Immature natural killer cell (primary cell): ENCODE measurements at places on chromosomes 2 and 18. TPM values are rescaled to one million over a fixed set of nuclear protein-coding genes. Genes with fewer than 3 reads are reported as not detected.

DNA sequence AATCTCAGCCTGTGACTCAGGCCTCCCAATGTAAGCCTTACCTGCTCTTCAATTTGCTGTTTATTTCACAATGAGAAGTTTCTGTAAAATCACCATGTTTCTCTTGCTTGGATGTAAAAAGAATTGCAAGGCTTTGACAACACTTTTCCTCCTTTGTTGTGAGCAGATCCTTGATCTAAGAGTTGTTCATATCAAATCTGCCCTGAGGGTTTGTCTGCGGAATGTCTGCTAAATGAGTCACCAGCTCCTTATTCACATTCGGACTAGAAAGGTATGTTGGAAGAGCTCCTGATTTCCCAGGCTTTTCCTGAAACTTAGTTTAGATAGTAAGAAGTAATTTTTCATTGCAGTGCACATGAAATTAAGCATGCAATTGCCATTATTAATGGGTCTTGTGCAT, 268.2 kb upstream of the TCF4 start:
- H3K4me1 ChIP-seq, result no peaks in the 10 kb centered on the region
- DNase-seq, result no peak
- H3K27me3 ChIP-seq, result no peaks in the 10 kb centered on the region
- no peaks in the 10 kb centered on the region for H3K36me3 ChIP-seq

DNA sequence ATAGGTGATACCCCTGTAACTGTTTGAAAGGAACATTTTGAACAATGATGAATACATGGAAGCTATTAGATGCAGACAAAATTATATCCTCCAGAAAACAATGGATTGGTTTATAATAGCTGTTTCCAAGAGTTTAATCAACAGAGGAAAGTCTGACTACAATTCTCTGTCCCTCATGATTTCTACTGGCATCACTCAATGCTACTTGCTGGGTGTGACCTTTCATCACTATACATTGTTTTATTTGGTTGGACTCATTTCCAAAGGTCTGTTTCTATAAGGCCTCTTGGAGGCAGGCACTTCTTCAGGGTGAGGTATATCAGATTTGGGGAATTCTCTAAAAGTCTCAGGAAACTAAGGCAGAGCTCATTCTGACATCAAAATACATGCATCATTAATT, 636.1 kb upstream of the SLC8A1 start:
- no peak overlapping the region for H3K27ac ChIP-seq
- no peaks in the 10 kb centered on the region for H3K36me3 ChIP-seq
- H3K4me3 ChIP-seq, result no peak overlapping the region
- no peak for DNase-seq
- no peaks in the 10 kb centered on the region for H3K4me1 ChIP-seq

DNA sequence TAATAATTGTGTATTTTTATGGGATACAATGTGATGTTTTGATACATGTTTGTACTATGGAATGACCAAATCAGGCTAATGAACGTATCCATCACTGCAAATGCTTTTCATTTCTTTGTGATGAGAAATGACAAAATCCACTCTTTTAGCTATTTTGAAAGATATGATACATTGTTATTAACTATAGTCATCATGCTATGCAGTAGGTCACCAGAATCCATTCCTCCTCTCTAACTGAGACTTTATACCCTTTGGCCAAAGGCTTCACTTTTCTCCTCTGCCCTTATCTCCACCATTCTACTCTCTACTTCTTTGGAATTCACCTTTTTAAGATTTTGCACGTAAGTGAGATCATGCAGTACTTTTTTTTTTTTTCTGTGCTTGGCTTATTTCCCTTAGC, 44.5 kb upstream of the TMEM17 start:
- H3K27ac ChIP-seq, result no peak overlapping the region
- no peak for DNase-seq
- H3K27me3 ChIP-seq, result no peaks in the 10 kb centered on the region

GRCh38 chr18:31610286-31611205, 18.9 kb downstream of the TTR start:
- H3K36me3 ChIP-seq, result no peaks in the 10 kb centered on the region
- H3K27ac ChIP-seq, result no peak overlapping the region
- peaks cover 6% of the 10 kb centered on the region for H3K4me1 ChIP-seq
- peaks cover 2% of the 10 kb centered on the region for H3K27me3 ChIP-seq

DNA sequence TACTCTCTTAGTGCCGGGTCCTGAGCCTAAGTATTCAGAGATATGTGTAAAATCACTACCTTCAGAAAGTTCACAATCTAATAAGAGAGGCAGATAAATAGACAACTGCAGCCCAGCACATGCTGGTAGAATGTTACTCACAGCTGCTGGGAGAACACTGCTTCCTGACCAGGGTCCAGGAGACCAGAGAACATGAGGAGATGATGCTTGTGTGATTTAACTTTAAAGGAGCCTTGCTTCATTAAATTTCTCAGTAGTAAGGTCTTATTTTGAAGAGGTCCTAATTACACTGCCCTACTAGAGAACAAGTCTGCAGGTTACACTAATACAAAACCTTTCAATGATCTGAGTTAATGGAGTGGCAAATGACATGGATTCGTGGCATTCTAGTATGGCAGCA, 209.9 kb upstream of the TRIB2 start:
- peak overlapping the region; percentile 60 for H3K4me3 ChIP-seq
- H3K27me3 ChIP-seq, result peaks cover 1% of the 10 kb centered on the region
- DNase-seq, result no peak

- peaks cover 3% of the 10 kb centered on the region for H3K27me3 ChIP-seq
- H3K36me3 ChIP-seq, result no peaks in the 10 kb centered on the region
- no peak overlapping the region for H3K4me3 ChIP-seq
- no peaks in the 10 kb centered on the region for H3K4me1 ChIP-seq
- H3K27ac ChIP-seq, result no peak overlapping the region
- DNase-seq, result no peak
Observed at GRCh38 chr2:64780041-64780440, 126.3 kb upstream of the SERTAD2 start.

SIX2 gene
- not detected for polyA plus RNA-seq

- no peaks in the 10 kb centered on the region for H3K4me1 ChIP-seq
- DNase-seq, result no peak
- H3K27ac ChIP-seq, result no peak overlapping the region
- H3K4me3 ChIP-seq, result no peak overlapping the region
- peaks cover 5% of the 10 kb centered on the region for H3K27me3 ChIP-seq
Observed at GRCh38 chr2:64906853-64907536, 82.2 kb upstream of the SLC1A4 start.

- H3K27me3 ChIP-seq, result no peaks in the 10 kb centered on the region
- H3K27ac ChIP-seq, result no peak overlapping the region
- H3K4me1 ChIP-seq, result no peaks in the 10 kb centered on the region
- peaks cover 45% of the 10 kb centered on the region for H3K36me3 ChIP-seq
- H3K4me3 ChIP-seq, result no peak overlapping the region
Observed at GRCh38 chr18:54280220-54280569, 10.9 kb downstream of the POLI start.

DNA sequence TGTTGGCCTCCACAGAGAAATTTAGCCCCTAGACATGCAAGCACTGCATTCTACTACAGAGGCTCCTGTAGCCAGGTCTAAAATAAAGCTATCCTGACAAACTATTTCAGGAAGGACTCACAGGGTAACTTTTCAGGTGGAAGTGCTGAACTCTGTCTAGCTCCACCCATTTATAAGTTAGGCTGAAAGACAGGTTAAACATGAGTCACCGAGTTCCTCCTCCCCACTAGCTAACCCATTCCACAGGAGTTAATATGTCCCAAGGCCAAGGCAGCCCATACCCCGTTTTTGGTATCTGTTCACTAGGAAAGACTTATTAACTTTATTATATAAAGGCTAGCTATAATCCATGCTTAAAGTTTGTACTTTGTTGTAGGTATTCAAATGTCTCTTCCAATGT, 3.5 kb downstream of the CWC22 start:
- no peak overlapping the region for H3K4me3 ChIP-seq
- H3K27me3 ChIP-seq, result peaks cover 8% of the 10 kb centered on the region
- H3K27ac ChIP-seq, result no peak overlapping the region
- peaks cover 64% of the 10 kb centered on the region for H3K4me1 ChIP-seq
- no peaks in the 10 kb centered on the region for H3K36me3 ChIP-seq
- DNase-seq, result no peak

DNA sequence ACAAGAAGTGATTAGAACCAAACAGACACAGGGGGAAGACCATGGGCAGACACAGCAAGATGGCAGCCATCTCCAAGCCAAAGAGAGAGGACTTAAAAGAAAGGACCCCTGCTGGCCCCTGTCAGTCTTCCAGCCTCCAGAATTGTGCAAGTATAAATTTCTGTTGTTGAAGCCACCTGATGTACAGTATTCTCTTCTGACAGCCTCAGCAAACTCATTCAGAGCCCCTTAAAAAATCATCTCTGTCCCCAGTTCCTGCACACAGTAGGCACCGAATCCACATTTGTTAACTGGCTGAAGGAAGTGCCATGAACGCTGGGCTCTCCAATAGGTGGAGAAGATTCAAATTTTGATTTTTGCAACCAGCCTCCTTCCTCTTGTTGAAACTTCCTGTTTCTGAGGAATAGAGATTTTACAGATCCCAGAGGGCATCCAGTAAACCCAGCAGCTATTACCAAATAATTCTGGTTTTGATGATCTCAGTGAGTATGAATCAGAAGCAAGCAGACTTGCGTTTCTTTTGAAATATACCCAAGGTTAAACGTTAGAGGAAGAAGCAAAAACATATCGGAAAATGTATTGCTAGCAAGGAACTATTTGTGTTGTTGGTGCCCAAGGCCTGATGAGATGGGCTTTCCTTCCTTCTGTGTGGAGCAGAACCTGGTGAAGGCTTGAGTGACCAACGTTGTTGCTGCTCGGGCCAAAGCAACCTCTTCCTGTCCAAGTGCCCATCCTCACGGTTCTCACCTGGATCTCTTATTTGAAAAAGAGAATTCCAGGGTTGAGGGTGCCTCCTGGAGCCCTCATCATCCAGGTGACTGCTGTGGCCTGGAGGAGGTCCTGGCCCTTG, 47.7 kb upstream of the PLB1 start:
- peaks cover 4% of the 10 kb centered on the region for H3K27me3 ChIP-seq
- no peak for DNase-seq
- no peaks in the 10 kb centered on the region for H3K36me3 ChIP-seq
- peaks cover 8% of the 10 kb centered on the region for H3K4me1 ChIP-seq
- no peak overlapping the region for H3K4me3 ChIP-seq

MAL gene
- 1.2 TPM for polyA plus RNA-seq

GRCh38 chr2:23656597-23656973, 270.3 kb downstream of the ATAD2B start:
- H3K4me1 ChIP-seq, result peaks cover 9% of the 10 kb centered on the region
- no peak overlapping the region for H3K4me3 ChIP-seq
- no peaks in the 10 kb centered on the region for H3K36me3 ChIP-seq
- DNase-seq, result no peak
- peaks cover 2% of the 10 kb centered on the region for H3K27me3 ChIP-seq

GRCh38 chr2:154455866-154456265, 242.6 kb upstream of the KCNJ3 start:
- no peak overlapping the region for H3K27ac ChIP-seq
- no peaks in the 10 kb centered on the region for H3K36me3 ChIP-seq
- no peak for DNase-seq
- H3K4me1 ChIP-seq, result peaks cover 6% of the 10 kb centered on the region
- H3K27me3 ChIP-seq, result no peaks in the 10 kb centered on the region
- no peak overlapping the region for H3K4me3 ChIP-seq

PRSS56 gene
- polyA plus RNA-seq, result not detected

DNA sequence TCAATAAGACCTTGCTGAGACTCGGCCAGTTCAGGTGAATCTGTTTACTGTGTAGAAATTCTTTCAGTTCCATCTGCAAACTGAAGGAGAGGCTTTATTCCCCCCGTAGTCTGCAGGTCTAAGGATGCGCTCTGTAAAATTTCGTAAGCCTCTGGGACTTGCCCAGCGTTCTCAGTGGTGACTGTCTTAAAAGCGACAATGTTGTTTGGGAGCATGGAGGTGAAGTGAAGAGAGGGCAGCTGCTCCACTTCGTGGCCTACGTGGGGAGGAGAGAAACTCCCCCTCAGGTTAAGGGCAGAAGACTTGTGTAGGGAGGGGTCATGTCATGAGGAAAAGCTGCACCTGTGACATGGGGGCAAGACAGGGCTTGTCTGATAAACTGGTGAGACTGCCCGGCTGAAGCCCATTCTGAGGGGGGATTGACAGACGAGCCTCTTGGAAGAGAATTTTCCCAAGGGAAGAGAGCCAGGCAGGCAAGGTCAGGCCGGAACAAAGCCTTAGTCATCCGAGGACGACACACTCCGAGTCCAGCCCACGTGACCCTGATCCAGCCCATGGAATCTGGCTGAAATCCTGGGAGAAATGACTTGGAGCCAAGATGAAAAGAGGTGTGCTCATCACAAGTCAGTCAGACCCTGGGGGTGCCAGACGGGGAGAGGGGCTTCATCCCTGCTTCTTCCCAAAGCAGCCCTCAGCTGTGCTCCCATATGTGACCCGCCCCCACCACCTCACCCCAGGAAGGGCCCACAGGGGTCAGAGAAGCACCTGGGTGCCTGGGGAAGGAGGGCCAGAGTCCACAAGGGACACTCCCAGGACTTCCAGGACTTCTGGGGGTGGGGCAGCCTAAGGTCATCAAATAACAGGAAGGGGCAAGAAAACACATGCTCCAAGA, 88.5 kb upstream of the SH3BP4 start:
- no peaks in the 10 kb centered on the region for H3K4me1 ChIP-seq
- no peak overlapping the region for H3K4me3 ChIP-seq
- H3K27ac ChIP-seq, result no peak overlapping the region
- DNase-seq, result no peak
- H3K27me3 ChIP-seq, result peaks cover 2% of the 10 kb centered on the region
- no peaks in the 10 kb centered on the region for H3K36me3 ChIP-seq

DNA sequence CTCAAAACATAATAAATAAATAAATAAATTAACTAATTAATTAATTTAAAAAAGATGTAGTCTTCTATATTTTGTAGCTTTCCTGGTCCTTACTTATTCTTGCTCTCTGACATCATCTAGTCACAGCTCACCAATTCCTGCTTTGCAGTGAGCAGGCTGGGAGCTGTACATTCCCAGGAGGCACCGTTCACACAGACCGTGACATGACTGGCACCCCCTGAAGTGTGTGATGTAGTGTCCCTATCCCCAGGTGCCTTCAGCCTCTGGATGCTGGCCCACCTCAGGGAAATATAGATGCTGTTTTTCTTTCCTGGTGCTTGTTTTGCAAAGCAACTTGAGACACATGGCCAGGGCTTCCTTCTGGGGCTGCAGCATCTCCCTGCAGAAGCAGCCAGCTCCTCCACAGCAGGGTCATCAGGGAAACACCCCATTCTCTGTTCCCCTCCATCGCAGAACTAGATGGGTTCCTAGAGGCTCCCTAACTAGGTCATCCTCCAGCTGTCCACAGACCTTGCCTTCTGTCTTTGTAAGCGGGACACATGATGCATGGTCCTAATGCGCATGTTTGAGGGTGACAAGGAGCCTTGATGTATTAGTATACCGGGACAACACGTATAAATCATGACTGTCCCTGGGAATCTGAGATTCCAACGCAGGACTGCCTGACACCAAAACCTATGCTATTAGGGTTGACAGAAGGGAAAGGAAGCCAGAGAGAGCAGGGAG, 76.4 kb downstream of the RHOB start:
- no peak overlapping the region for H3K4me3 ChIP-seq
- no peaks in the 10 kb centered on the region for H3K36me3 ChIP-seq
- peaks cover 3% of the 10 kb centered on the region for H3K27me3 ChIP-seq
- no peak for DNase-seq

DNA sequence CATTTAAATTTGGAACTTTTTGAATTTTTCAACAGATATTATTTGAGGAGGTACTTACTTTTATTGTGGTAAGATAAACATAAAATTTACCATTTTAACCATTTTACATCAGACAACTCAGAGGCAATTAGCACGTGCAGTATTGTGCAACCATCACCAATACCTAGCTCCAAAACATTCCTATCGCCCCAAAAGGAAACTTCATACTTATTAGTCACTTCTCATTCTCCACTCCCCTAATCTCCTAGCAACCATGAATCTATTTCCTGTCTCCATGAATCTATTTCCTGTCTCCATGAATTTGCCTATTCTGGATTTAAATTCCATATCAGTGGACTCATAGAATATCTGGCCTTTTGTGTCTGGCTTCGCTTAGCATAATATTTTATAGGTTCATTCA, 69.9 kb upstream of the FAM136A start:
- no peak overlapping the region for H3K4me3 ChIP-seq
- no peak for DNase-seq
- H3K27ac ChIP-seq, result no peak overlapping the region
- no peaks in the 10 kb centered on the region for H3K27me3 ChIP-seq

MSTN gene
- not detected for polyA plus RNA-seq
